ENCODE measurements at places on chromosomes 3 and 15.
A peak's percentile ranks its signal among the peaks of the same experiment; 100 is the strongest.

DNA sequence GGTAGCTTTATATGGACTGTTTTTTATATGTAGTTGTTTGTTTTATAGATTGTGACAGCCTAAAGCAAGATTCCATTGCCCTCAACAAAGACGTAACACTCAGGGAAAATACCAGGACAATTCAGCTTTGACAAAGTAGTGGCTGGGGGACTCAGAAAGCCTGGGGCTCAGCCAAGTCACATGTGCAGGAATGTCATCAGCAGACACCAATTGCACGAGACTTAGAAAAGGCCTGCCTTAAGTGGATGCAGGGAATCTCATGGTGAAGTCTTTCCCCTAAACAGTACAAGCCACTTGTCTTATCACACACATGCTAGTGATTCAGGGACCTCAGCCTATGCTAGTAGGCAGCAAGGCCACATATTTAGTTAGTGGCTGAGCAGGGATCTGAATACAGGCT lies 381.8 kb upstream of the THBS1 start:
- DNase-seq, result peak; percentile 91

- DNase-seq, result no peak
Measured at GRCh38 chr3:57654267-57654666, 38.6 kb downstream of the DENND6A start.

- DNase-seq, result no peak
Measured at GRCh38 chr3:12893852-12894251, 52.5 kb upstream of the RPL32 start.

- DNase-seq, result no peak
Measured at GRCh38 chr15:38672814-38673670, 108.4 kb upstream of the RASGRP1 start.

DNA sequence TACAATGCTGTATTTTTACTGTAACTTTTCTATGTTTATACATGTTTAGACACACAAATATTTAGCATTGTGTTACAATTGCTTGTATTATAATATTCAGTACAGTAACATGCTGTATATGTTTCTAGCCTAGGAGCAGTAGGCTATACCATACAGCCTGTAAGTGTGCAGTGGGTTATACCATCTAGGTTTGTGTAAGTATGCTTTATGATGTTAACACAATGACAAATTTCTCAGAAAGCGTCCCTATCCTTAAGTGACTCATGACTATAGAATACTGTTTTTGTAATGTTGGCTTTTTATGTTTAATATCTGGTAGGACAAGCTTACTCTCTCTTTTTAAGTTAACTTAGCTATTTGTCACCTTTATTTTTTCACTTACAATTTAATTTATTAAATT lies 127.5 kb upstream of the THRB start:
- no peak for DNase-seq

- peak; percentile 50 for DNase-seq
Measured at GRCh38 chr3:140470962-140471361, 206.9 kb upstream of the TRIM42 start.

DNA sequence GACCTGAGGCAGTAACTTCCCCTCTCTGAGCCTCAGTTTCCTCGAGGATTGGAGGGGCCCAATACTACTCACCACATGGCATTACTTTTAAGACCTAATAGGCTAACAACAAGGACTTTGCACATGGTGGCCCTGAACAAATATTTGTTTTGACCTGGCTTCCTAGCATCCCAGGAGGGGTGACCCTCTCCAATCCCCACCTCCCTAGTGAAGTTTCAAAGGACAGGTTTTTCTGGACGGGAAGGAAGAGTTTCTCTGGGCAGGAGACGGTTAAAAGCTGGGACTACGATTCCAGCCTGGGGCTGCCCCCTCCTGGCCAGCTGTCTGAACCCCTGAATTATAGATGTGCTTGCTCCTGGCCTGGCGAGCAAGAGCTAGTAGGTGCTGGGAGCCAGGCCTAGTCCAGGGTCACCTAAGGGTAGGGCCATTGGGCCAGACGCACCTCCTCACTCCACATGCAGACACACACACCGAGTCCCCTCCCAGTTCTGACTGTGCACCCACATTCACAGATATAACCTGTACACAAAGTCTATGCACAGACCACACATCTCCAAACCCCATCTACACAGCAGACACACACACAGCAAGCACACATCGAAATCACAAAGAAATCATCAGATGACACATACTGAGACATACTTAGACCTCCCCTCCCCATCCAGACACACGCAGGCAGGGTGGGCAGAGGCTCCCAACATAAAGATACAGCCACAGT lies 2.7 kb upstream of the ISL2 start:
- peak; percentile 30 for DNase-seq

DNA sequence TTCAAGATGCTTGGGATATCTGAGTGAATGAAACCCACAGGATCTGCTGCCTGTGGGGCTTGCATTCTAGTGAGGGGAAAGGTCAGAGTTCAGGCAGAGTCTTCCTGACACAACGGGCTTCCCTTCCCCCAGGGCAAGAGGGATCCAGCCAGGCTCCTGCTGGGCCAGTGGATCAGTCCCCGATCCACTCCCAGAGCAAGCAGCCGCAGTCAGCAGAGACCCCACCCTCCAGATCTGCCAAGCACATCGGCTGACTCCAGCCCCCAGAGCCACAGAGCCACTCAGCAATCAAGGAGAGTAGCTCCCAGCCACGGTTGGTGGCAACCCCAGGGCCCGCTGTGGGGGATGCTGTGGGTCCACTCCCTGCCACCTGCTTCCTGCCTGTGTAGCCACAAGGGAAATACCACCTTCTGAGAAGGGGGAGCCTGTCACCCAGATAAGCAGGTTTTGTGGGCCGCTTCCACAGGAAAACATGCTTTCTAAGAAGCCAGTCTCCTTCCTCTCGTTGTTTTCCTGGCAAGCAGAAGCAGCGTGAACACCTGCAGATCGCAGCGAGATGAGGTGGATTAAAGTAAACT lies 44.9 kb downstream of the CPN2 start:
- no peak for DNase-seq

DNA sequence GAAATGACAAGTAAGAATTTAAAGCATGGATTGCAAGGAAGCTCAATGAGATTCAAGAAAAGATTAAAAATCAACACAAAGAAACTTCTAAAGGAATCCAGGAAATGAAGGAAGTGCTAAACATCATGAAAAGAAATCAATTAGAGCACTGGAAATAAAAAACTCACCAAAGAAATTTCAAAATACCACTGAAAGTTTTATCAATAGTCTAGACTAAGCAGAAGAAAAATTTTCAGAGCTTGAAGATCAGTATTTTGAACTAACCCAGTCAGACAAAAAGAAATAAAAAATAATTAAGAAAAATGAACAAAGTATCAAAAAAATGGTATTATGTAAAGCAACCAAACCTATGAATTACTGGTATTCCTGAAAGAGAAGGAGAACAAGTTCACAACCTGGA lies 60.6 kb downstream of the FAM227B start:
- DNase-seq, result no peak

- DNase-seq, result peak; percentile 13
Measured at GRCh38 chr3:64873400-64873799, 185.6 kb upstream of the ADAMTS9 start.

- DNase-seq, result no peak
Measured at GRCh38 chr3:153093629-153094028, 68.4 kb upstream of the RAP2B start.

- DNase-seq, result peak; percentile 38
Measured at GRCh38 chr15:99683000-99683670, 50.1 kb downstream of the LYSMD4 start.

DNA sequence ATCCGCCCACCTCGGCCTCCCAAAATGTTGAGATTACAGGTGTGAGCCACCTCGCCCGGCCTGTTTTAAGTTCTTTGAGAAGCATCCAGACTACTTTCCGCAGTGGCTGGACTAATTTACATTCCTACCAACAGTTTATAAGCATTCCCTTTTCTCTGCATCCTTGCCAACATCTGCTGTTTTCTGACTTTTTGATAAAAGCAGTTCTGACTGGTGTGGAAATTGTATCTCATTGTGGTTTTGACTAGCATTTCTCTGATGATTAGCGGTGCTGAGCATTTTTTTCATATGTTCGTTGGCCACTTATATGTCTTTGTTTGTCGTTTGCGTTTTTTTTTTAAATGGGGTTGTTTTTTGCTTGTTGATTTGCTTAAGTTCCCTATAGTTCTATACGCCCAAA lies 208.4 kb upstream of the DPPA4 start:
- peak; percentile 36 for DNase-seq

GRCh38 chr3:123044981-123045763 lies 17.6 kb upstream of the SEMA5B start:
- DNase-seq, result peak; percentile 70

DNA sequence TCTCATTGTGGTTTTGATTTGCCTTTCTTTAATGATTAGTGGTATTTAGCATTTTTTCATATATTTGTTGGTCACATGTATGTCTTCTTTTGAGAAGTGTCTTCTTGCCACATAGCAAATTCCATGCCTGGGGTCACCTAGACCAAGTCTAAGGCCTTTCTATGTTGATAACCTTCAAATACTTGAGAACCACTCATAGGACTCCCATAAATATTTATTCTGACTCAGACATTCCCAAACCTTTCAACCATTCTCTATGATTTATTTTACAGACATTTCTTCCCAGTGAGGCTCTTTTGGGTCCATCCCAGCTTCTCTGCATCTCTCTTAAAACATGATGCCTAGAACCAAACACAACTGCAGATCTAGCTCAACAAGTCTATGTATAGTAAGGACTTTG lies 69.2 kb downstream of the ATP8B4 start:
- DNase-seq, result peak; percentile 94

- peak; percentile 21 for DNase-seq
Measured at GRCh38 chr3:115903843-115904242, 280.5 kb downstream of the GAP43 start.

GRCh38 chr3:128166971-128167453 lies 13.7 kb downstream of the EEFSEC start:
- DNase-seq, result no peak

DNA sequence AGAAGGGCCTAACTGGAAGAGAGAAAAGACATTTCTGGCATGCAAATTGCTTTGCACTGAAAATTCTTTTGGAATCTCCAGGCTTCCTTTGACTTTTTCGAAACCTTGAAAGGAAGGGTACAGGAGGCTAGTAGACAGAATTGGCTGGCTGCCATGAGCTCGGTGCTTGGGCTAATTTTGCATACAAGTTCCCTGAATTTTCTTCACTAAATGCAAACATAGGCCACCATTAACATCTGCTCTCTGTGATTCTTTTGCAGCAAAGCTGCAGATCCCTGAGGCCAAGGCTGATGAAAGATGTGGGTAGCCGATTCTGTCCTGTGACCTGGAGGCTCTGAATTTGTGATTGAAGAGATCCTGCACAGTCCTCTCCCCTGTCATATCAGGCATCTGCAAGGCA lies 247.8 kb upstream of the MCTP2 start:
- no peak for DNase-seq

GRCh38 chr15:33982516-33982915 lies 14.2 kb downstream of the CHRM5 start:
- DNase-seq, result no peak

GRCh38 chr15:80434926-80435720 lies 30.9 kb downstream of the ARNT2 start:
- DNase-seq, result no peak

- DNase-seq, result no peak
Measured at GRCh38 chr3:123336441-123336851, 112.4 kb downstream of the ADCY5 start.

DNA sequence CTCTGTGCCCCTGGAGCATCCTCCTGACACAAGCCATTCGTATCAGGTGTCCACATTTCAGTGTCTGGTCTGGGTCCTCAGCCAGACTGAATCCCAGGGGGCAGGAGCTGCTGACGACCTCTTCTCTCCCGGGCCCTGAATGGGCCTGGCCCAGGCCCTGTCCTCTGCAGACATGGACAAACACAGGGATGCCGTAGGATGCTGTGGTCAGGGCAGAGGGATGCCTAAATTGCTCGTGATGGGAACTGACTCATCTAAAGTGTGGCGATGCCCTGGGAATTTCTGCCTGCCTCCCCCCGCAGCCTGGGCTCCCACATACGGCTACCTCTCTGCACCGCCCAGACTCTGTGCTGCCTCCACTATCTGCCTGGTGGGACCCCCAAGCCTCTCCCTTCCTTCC lies 58.5 kb upstream of the CTSH start:
- DNase-seq, result peak; percentile 75

GRCh38 chr15:90813796-90814190 lies 54.6 kb upstream of the FURIN start:
- DNase-seq, result no peak

- DNase-seq, result peak; percentile 80
Measured at GRCh38 chr3:129608087-129608935, 1.8 kb upstream of the PLXND1 start.

GRCh38 chr3:4492208-4493013 lies 737 bp upstream of the ITPR1 start:
- DNase-seq, result peak; percentile 81

GRCh38 chr3:159919873-159920272 lies 68.8 kb upstream of the IL12A start:
- DNase-seq, result peak; percentile 78

DNA sequence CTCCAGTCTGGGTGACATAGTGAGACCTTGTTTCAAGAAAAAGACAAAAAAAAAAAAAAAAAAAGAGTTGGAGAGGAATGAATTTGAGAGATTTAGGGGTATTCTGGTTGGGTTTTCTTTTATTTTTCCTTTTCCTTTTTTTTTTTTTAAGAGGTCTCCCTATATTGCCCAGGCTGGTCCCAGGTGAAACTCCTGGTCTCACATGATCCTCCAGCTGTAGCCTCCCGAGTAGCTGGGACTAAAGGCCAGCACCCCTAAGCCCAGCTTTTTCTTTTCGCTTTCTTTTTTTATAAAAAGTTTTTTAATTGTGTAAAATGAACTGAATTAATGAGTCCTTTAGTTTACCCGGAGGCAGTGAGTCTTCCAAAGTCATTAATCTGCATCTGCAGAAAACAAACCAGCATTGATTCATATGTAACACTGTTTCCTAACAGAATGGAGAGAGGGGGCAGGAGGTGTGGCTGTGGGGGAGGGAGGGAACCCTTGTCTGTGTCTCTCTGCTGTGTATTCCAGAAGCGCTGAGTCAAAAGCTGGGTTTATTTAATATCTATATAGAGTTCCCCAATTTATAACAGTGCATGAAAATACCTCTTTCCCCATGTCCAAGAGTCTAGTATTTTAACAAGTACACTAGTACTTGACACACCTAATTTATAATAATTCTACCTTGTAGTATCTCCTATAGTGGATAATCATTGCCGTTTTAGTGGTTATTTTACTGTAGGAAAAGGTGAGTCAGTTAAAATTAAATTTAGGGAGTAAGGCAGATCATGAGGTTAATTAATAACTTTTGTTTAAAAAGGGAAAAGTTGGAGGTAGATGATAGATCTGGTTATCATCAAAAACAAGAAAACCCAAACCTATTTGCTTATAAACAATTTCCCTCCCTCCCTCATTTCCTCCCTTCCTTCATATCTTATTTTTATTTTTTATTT lies 2.6 kb upstream of the DPPA4 start:
- no peak for DNase-seq

GRCh38 chr3:192620275-192620674 lies 107.1 kb downstream of the FGF12 start:
- DNase-seq, result no peak

DNA sequence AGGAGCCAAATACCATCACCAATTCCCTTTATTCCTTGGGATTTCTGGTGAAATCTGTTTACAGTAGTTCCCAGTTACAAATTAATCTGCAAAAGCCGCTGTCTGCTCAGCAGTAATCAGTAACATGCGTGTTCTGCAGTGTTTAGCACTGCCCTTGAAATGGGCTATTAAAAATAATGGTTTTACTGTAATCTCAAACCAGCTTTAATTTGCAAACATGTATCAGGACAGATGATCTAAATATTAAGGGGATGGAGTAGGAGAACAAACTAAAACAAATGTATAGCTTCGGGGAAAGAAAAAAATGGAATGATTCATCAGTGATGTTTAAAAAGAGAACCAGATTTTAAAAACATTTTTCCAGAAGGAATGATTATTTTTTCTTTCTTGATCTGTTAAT lies 513.2 kb downstream of the MECOM start:
- no peak for DNase-seq
